PC-3 (cell line): ENCODE measurements at places on chromosomes 6 and 20. TPM values are rescaled to one million over a fixed set of nuclear protein-coding genes. Genes with fewer than 3 reads are reported as not detected.

APCDD1L gene
- 2.0 and 4.9 TPM in 2 replicates for total RNA-seq

SAMD3 gene
- total RNA-seq, result not detected in 2 replicates

LINC00237 gene
- not detected in 2 replicates for total RNA-seq

TNXB gene
- 2.9 and 3.3 TPM in 2 replicates for total RNA-seq

RSPO4 gene
- total RNA-seq, result not detected in 2 replicates

TFAP2C gene
- 36.3 and 37.6 TPM in 2 replicates for total RNA-seq

SLC44A4 gene
- total RNA-seq, result 3.5 and 4.9 TPM in 2 replicates

RNF182 gene
- 20.2 and 24.7 TPM in 2 replicates for total RNA-seq

- no peak for DNase-seq
Observed at GRCh38 chr6:43849844-43850243, 79.8 kb downstream of the VEGFA start.

DNA sequence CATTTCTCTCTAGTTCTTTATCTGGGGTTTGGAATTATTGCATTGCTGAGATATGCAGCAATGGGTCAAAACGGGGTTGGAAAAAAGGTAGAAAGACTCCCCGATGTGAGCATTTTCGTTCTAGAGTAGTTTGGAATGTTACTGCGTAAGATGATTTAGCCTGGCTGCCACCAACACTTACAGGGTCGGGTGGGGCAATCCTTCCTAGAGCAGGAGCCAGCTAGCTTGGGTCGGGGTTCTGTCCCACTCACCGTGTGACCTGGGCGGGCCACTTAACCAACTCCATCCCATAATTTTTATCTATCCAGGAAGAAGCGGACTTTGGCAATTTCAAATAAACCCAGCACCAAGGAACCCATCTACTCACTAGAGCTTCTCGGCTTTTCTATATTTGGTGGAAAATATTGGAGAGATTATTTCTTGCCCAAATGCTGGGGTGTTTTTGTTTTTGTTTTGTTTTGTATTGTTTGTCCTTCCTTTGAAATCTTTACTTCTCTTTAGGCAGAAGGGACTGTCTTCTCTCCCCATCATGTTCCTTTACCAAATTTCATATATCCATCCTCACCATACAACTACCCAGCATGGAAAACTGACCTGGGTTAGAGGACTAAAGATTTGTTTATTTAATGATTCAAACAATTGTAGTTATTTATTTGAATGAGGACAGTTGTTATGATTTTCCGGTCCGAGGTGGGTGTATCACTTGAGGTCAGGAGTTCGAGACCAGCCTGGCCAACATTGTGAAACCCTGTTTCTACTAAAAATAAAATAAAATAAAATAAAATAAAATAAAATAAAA lies 72.4 kb downstream of the GPX5 start:
- DNase-seq, result peak; percentile 22

DNA sequence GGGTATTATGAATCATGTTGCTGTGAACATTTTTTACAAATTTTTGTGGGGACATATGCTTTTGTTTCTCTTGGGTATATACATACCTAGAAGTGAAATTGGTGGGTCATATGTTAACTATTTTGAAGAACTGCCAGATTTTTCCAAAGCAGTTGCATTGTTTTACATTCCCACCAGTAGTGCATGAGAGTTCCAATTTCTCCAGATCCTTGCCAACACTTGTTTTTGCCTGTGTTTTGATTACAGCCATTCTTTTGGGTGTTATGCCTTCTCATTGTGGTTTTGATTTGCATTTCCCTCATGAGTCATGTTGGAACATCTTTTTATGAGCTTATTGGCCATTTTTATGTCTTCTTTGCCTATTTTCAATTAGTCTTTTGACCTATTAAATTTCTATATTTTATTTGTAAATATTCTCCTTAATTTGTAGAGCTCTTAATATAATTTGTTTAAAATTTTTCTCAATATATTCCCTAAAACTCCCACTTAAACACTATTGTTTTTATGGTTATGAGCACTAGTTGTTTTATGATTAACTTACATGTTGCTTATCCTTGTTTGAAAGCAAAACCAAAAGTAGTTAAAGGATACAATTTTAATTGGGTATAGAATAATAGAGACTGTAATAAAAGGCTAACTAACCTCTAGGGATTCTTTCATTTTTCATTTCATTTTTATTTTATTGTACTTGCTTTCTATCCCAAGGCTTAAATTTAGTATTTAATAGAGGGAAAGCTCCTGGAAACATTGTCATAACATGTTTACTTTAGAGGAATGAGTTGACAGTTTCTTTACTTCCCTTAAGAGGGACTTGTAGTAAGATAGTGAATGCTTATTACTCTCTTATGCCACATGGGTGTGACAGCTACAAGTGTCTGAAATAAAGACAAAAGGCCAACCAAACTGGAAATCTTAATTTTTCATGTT lies 5.5 kb downstream of the UBR2 start:
- DNase-seq, result peak; percentile 77

DNA sequence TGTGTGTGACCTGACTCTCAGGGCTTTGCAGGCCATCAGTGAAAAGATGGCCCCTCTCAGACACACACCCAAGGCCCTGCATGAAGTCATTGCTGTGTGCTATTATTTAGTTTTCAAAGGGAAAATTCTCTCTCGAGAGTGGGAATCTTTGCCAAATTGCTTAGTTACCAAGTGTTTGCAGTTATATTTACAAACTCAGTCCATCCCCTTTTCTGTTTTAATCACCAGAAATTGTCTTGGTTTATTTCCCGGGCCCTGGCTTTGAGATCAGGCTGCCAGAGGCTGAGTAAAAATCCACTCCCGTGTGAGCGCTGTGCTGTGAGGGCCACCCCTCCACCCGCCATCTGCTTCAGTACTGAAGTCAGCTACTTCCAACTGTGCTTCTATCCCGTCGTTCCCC lies 163.1 kb downstream of the SOD2 start:
- DNase-seq, result no peak

GRCh38 chr20:51326201-51326819 lies 216.2 kb downstream of the NFATC2 start:
- no peak for DNase-seq

- no peak for DNase-seq
Observed at GRCh38 chr6:107717781-107718180, 106.3 kb downstream of the SCML4 start.

DNA sequence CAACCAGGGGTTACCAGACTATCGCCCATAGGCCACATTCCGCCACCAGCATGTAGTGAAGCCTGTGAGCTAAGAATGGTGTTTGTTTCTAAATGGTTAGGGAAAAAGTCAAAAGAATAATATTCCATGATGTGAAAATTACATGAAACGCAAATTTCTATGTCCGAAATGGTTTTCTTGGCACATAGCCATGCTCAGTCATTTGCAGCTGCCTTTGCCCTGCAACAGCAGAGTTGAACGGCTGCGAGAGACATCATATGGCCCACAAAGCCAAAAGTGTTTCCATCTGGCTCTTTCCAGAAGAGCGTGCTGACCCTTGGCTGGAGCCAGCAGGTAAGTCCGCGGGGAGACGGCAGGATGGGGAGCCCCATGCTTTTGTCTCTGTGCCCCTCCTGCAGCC lies 60.7 kb downstream of the FAM120B start:
- DNase-seq, result no peak

DNA sequence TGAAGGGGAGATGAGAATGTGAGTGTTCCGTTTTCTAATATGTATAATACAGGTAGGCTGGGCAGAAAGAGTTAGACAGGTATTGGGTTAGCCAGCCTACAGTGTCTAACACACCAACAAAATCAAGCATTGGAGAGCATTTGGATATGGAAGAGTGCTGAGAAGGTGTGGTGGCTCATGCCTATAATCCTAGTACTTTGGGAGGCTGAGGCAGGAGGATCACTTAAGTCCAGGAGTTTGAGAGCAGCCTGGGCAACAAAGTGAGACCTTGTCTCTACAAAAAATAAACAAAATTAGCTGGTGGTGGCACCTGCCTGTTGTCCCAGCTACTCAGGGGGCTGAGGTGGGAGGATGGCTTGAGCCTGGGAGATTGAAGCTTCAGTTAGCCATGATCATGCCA lies 38.6 kb upstream of the SLC23A2 start:
- no peak for DNase-seq

GRCh38 chr6:139756381-139756780 lies 381.9 kb upstream of the CITED2 start:
- DNase-seq, result no peak

DNA sequence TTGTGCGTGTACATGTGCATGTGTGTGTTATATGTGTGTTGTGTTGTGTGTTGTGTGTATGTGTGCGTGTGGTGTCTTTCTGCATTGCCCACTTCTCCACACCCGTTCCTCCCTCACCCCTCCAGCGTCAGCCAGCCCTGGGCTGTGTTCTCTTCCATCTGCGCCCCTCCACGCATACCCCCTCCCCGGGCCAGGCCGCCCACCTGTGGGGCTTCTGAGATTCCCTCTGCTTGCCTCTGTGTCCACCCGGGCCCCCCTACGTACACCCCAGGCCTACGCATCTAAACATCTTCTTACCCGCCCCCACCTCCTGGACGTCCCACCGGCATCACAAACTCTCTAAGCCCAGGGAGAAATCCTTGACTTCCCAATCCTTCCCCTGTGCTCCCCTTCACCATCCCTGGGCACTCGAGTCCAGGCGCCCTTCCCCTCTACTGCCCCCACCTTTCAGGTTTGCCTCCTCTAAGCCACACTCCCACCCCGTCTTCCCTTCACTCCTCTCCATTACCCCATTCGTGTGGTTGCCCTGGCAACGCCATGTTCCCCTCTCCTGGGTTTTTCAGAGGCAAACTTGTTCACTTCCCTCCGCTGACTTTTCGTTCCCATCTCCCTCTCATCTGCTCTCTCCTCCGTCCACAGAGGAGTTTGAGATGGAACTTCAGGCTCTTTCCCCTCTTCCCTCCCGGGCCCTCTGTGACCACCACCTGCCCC lies 81.7 kb upstream of the NNAT start:
- DNase-seq, result no peak

- peak; percentile 36 for DNase-seq
Observed at GRCh38 chr20:48186447-48186846, 401.2 kb upstream of the SULF2 start.
